NCI-H510A treated with DMSO at 0.1 percent for 48 hours (cell line): ENCODE measurements at places on chromosomes 12 and 14.

DNA sequence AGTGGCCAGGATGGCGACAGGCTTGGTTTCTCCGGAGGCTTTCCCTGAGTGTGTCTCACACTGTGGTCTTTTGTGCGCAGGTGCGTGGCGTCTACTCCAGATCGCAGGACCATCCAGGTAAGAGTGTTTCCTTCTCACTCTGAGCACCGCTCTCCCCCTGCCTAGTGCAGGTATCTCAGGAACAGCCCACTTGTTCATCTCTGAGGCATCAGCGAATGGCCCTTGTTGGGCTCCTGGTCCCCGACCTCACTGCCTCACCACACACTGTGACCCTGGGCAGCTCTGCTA, 781 bp downstream of the ADGRD1 start:
- no peak for DNase-seq

GRCh38 chr14:102771144-102771543, 6.1 kb upstream of the TRAF3 start:
- no peak for DNase-seq

DNA sequence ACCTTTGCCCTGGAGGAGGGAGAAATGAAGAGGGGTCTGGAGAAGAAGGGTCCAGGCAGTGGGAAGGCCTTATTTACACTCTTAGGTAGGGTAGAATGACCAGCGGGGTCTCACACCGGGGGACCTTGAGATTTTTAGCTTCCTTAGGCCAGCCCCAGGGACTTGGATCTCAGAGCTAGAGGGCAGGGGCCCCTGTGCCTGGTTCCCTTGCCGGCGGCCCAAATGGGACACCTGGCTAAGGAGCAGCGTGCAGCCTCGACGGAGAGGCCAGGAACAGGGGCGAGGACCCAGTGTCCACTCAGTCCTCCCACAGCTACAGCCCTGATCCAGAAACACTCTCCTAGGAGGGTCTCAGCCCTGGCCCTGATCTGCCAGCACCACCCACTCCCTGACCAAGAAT, 41.8 kb downstream of the DIO3 start:
- DNase-seq = no peak

DNA sequence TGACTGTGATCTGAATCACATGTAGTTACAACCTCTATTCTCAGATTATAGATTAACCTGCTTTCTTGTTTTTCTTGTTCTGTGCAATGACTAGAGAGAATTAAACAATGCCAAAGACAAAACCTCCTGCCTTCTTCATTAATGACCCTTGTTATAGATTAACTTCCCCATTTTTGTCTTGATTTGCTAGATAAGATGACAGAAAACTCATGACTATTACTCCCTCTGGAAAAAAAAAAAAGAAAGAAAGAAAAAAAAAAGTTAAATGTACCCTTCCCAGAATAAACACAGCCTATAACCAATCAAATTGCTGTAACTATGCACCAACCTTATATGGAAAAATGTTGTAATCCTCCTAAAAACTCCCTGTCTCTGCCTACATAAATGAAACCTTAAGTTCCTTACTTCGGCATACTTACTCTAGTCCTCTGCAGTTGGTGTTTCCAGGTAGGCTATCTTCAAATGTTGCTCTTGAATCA, 41.1 kb upstream of the PCED1B start:
- no peak for DNase-seq

- DNase-seq = no peak
These were observed 87.8 kb upstream of the NCOR2 start for GRCh38 chr12:124655048-124655697.

DNA sequence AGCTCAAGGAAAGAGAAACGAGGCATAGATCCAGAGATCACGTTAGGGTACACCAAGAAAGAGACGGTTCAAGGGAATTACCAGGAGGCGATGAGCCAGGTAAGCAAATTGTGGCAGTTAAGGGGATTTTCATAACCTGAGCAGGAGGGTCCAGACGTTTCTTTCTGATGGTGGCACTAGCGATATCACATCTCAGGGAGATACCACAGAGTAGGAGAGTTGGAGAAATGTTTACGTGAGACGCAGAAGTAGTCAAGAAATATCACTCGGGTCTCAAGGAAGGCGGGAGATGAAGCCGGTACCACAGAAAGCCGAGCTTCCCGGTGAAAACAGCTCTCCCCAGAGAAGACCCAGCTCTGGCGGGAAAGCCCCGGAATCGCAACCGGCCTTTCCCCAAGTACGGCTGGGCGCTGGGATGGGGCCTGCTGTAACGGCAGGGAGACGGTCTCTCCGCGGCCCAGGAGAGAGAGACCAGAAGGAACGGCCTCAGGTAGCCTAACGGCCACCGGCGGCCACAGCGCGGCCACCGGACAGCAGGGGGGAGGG, 485 bp downstream of the SENP1 start:
- DNase-seq = peak; percentile 27

DNA sequence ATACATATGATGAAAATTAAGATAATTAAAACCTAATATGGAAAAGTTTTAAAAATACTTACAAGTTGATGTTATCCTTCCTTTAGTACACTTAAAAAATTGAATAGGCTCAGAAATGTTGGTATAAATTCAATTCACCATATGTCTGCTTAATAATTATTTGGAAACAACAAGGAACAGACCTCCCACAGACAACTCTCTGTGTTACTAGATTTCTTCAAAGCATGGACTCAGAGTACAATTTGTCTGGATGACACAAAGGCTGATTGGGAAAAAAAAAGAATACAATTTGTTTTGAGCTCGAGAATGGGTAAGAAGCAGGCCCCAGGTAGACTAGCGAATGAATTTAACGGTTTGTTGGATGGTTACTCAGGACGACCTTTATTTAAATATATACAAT, 48.9 kb upstream of the BTG1 start:
- DNase-seq = no peak
